ENCODE measurements at places on chromosomes 7 and 10. TPM values are rescaled to one million over a fixed set of nuclear protein-coding genes. Genes with fewer than 3 reads are reported as not detected.

GRCh38 chr10:83492004-83492403 lies 647.3 kb upstream of the GHITM start:
- no peaks in the 10 kb centered on the region for H3K27me3 ChIP-seq
- no peak for DNase-seq
- H3K36me3 ChIP-seq: no peaks in the 10 kb centered on the region
- no peak overlapping the region for H3K4me3 ChIP-seq

DNA sequence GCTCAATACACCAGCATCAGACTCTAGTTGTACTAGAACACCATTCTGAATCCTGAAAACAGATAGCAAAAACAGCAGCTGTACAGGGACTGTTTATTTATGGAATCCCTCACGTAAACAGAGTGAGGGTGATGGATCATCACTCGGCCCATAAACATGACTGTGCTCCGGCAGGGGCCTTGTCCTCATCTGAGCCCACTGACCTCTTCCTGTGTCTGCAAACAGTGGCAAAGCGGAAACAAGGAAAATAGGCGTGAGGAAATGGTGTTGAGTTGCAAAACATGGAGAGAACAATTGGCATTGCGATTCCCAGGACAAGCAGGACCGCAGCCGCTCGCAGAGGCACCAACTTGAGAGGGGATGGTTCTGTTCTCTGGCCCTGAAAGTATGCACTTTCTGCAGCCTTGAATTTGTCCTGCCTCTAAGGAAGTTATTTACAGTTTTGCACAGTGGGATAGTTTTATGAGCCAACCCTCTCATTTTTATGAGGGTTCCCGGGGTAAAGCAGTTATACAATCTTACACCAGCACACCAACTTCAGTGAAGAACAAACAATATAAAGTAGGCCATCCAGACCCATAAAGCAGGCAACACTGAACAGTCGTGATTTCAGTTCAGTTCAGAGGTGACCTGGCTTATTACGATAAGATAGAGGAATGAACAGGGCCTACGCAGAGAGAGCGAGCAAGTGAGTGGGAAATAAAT lies 248.0 kb upstream of the FZD8 start:
- H3K36me3 ChIP-seq: no peaks in the 10 kb centered on the region
- H3K4me3 ChIP-seq: no peak overlapping the region
- H3K27ac ChIP-seq: no peak overlapping the region

DNA sequence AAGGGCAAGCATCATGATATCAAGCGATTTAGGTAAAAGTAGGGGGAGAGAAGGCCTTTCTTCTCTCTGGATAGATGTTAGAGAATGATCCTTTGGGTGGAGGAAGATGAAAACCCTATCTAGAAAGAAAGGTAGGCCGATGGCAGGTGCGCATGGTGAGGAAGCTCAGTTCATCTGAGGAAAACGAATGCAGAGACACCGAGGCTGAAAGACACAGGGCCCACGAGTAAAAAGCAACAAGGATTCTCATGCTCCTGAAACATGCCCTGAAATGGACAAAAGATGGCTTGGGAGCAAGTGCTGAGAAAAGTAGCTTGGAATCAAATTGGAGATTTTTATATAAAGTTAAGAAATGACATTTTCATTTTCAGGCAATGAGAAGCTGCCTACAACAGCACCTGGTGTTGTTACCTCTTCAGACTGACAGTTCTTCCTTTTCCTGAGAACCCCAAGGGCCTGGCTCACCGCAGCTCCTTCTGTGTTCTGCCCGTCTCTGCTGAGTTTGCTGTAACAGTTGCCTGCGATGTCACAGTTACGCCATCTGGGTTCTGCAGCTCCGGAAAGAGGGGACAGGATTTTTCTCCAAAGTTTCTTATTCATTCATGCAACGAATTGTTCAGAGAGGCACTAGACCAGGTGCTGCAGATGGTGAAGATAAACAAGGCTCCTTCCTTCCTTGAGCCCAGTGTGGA lies 402.0 kb upstream of the KLF6 start:
- no peak for DNase-seq
- H3K27ac ChIP-seq: no peak overlapping the region
- H3K27me3 ChIP-seq: no peaks in the 10 kb centered on the region
- peaks cover 3% of the 10 kb centered on the region for H3K4me1 ChIP-seq
- no peaks in the 10 kb centered on the region for H3K36me3 ChIP-seq
- H3K4me3 ChIP-seq: no peak overlapping the region

DNA sequence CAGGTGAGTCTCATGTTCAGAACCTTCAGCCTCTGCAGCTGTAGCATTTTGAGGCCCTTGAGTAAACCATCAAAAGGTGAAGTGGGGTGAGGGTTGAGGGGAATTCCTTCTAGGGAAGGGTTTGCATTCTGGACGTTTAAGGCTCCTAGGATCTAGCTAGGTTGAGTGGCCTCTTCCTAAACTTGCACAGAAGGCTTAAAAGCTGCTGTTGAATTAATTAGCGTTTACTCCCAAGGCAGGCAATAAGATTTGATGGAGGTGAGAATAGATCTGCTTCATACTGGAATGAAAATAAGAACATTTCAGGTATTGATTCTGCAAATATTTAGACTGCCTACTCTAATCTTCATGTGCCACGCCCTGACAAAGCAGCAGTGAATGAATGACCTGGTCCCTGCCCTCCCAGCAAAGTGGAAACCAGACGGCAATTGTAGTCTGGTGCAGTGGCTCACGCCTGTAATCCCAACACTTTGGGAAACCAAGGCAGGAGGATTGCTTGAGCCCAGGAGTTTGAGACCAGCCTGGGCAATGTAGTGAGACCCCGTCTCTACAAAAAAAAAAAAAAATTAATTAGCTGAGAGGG lies 11.4 kb upstream of the KPNA7 start:
- no peak for DNase-seq
- no peak overlapping the region for H3K27ac ChIP-seq
- H3K4me1 ChIP-seq: peaks cover 3% of the 10 kb centered on the region
- H3K36me3 ChIP-seq: no peaks in the 10 kb centered on the region
- H3K4me3 ChIP-seq: no peak overlapping the region

GPAM gene
- 5.7 TPM for total RNA-seq

DNA sequence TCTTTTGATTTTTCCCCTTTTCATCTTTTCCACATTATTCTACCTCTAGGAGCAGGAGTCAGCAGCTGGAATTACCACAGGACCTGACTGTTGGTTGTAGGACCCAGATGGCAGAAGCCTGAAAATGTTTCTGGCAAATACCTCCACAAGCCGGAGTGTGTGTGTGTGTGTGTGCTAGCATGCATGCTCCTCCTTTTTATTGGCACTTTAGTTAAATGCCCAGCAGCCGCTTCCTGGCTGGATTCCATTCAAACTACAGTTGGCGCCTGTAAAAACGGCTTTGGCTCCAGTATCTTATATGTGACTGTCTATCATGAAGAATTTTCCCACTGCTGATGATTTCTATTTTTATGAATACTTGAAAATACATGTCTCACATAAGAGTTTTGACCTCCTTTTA lies 319.7 kb upstream of the SP4 start:
- peaks cover 4% of the 10 kb centered on the region for H3K4me1 ChIP-seq
- no peaks in the 10 kb centered on the region for H3K36me3 ChIP-seq
- H3K27ac ChIP-seq: no peak overlapping the region
- peaks cover 8% of the 10 kb centered on the region for H3K27me3 ChIP-seq
- DNase-seq: no peak

BEND7 gene
- total RNA-seq: not detected

GRCh38 chr7:150620061-150620460 lies 12.1 kb downstream of the GIMAP6 start:
- peaks cover 51% of the 10 kb centered on the region for H3K4me1 ChIP-seq
- DNase-seq: no peak
- no peaks in the 10 kb centered on the region for H3K27me3 ChIP-seq
- peaks cover 20% of the 10 kb centered on the region for H3K36me3 ChIP-seq

OPTN gene
- total RNA-seq: 67.8 TPM

DNA sequence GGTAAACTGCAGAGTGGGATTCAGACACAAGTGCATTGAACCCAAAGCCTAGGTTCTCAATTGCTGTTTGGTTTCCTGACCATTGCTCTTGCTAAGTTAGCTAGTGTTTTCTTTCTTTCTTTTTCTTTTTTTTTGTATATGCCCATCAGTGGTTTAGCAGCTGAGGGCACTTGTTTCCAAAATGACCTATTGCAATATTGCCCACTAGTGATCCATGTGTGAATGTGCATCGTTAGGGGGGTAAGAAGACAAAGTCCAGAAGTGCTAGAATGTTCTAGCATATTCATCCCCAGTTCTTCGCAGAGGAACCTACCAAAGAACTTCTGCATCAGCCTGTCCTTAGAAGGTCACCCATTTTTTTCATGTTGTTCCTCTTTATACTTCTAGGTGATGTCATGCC lies 252.8 kb upstream of the GPR26 start:
- H3K4me1 ChIP-seq: no peaks in the 10 kb centered on the region
- no peak overlapping the region for H3K4me3 ChIP-seq
- no peaks in the 10 kb centered on the region for H3K36me3 ChIP-seq

DNA sequence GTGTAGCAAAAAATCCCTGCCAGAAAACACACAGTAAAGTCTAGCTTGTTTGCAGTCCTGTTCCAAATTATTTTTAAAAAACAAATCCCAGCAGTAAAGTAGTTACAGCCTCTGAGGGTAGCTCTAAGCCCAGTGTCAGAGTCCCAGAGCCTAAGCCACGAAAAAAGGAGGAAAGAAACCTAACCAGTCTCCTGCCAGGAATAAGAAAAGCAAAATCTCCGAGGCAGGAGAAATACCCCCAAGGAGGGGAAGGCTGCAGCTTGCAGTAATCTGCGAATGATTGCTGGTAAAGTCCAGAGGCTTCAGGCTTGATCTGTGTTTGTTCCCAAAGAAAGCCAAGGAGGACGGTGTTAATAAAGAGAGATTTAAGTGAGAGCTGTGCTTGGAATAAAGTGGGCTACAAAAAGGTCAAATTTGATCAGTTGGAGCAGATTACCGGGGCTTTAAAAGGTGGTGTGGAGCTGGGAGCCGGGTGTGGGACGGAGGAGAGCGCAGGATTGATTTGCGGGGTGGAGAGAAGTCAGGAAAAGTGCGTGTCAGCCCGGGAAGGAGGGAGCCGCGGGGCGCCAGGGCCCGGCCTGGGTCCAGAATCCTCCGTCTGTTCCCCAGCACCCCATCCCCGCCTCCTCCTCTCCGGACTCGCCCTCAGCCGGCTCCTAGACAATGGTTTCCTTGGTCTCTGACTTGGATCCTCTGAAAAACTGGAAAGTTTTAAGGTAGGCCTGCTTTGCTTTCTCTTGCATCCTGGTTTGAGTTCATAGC lies 219.4 kb upstream of the CELF2 start:
- peaks cover 10% of the 10 kb centered on the region for H3K27me3 ChIP-seq
- no peaks in the 10 kb centered on the region for H3K36me3 ChIP-seq
- DNase-seq: no peak
- H3K4me3 ChIP-seq: no peak overlapping the region
- no peaks in the 10 kb centered on the region for H3K4me1 ChIP-seq
- no peak overlapping the region for H3K27ac ChIP-seq

COBL gene
- total RNA-seq: not detected

DNA sequence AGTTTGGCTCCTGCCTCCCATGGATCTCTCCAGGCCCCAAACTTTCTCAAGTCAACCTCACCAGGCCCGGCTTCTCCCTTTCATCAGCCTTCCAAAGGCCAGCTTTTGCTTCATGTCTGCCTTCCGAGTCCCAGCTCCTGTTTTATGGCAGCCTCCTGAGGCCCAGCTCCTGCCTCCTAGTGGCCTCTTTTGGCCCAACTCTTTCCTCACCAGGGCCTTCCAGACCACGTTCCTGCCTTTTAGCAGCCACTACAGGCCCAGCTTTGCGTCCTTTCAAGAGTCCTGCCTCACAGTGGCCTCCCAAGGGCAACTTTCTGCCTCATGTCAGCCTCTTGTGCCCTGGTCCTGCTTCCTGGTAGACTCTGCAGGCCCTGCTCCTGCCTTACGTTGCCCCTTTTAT lies 15.3 kb upstream of the TMEM248 start:
- no peaks in the 10 kb centered on the region for H3K4me1 ChIP-seq
- no peaks in the 10 kb centered on the region for H3K27me3 ChIP-seq
- DNase-seq: no peak
- no peak overlapping the region for H3K4me3 ChIP-seq

DNA sequence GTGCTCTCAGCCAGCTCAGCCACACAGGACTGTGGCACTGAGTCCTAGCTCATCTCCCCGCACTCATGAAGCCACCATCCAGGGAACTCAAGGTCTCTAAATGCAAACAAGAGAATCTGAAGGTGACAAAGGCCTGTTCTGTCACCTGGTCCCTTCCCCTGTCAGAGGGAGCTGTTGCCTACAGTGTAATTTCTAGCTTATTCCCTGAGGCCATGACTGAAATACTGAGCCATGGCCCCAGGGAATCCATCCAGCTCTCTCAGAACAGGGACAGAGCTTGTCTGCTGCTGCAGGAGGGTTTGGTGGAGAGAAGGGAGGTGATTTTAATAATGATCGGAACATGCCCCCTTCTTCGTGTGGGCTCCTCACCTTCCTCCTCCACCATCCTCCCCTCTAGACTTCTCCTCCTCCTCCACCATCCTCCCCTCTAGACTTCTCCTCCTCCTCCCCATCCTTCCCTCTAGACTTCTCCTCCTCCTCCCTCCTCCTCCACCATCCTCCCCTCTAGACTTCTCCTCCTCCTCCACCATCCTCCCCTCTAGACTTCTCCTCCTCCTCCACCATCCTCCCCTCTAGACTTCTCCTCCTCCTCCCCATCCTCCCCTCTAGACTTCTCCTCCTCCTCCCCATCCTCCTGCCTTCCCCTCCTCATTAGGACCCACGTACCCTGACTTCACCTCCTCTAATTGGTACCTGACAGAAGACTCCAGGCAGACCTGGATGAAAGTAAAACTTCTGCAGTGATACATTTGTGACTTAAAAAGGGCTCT lies 338.0 kb upstream of the MKI67 start:
- no peak overlapping the region for H3K4me3 ChIP-seq
- H3K27ac ChIP-seq: no peak overlapping the region
- H3K36me3 ChIP-seq: no peaks in the 10 kb centered on the region
- no peak for DNase-seq

GRCh38 chr7:139854803-139855497 lies 25.9 kb downstream of the TBXAS1 start:
- peaks cover 28% of the 10 kb centered on the region for H3K4me1 ChIP-seq
- peak overlapping the region; percentile 69 for H3K27ac ChIP-seq
- H3K4me3 ChIP-seq: no peak overlapping the region
- H3K27me3 ChIP-seq: no peaks in the 10 kb centered on the region
- no peak for DNase-seq

- no peaks in the 10 kb centered on the region for H3K27me3 ChIP-seq
- H3K4me3 ChIP-seq: no peak overlapping the region
- no peaks in the 10 kb centered on the region for H3K4me1 ChIP-seq
- DNase-seq: no peak
- H3K36me3 ChIP-seq: no peaks in the 10 kb centered on the region
Observed at GRCh38 chr10:67200913-67201564, 275.2 kb downstream of the LRRTM3 start.

GRCh38 chr7:139981511-139981895 lies 81.2 kb downstream of the PARP12 start:
- H3K27me3 ChIP-seq: no peaks in the 10 kb centered on the region
- no peak overlapping the region for H3K4me3 ChIP-seq
- no peaks in the 10 kb centered on the region for H3K36me3 ChIP-seq
- H3K27ac ChIP-seq: peak overlapping the region; percentile 40

NOC3L gene
- total RNA-seq: 53.7 TPM

DNA sequence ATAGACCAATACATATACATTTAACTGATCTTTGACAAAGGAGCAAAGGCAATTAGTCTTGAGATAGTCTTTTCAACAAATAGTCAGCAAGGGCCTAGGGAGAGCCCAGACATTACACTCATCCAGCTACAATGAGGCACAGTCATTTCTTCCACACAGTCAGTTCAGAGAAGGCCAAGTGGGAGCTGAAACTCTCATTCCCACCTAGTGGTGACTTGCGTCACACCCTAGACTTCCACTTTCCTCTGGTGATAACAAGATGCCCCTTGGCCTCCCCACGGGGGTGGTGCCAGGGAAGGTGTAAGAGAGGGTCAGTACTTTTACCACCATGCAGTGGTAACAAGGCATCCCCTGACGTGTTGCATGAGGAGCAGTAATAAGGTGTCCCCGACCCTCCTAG lies 8.0 kb downstream of the FRMPD2 start:
- DNase-seq: peak; percentile 33
- H3K4me1 ChIP-seq: peaks cover 2% of the 10 kb centered on the region
- H3K36me3 ChIP-seq: no peaks in the 10 kb centered on the region
- no peak overlapping the region for H3K27ac ChIP-seq
- no peak overlapping the region for H3K4me3 ChIP-seq
